ENCODE measurements at places on chromosomes 1 and 21.
A peak's percentile ranks its signal among the peaks of the same experiment; 100 is the strongest.

GRCh38 chr1:207812778-207813511, 61.1 kb downstream of the CD46 start:
- no peak for DNase-seq

GRCh38 chr1:55869065-55869464, 653.9 kb upstream of the USP24 start:
- no peak for DNase-seq

DNA sequence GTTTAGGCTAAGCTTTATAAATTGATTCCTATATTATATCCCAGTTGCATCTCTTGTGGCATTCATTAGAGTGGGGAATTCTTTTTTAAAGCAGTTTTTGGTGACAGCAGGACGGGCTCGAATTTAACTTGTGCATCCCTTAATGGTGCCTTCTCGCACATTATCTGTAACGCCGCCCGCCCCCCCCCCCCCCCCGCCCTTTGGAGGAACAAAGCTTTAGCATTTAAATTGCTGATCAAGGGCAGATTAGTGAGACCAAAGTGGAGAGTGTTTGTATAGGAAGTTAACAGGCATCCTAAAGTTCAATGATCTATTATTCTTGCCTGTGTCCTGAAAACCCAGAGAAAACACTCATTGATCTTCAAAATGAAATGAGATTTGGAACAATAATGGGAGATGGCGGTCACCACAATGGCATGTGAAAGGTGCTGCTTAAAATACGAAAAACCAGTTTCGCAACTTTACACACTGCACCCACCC, 2.2 kb downstream of the LMO4 start:
- no peak for DNase-seq

DNA sequence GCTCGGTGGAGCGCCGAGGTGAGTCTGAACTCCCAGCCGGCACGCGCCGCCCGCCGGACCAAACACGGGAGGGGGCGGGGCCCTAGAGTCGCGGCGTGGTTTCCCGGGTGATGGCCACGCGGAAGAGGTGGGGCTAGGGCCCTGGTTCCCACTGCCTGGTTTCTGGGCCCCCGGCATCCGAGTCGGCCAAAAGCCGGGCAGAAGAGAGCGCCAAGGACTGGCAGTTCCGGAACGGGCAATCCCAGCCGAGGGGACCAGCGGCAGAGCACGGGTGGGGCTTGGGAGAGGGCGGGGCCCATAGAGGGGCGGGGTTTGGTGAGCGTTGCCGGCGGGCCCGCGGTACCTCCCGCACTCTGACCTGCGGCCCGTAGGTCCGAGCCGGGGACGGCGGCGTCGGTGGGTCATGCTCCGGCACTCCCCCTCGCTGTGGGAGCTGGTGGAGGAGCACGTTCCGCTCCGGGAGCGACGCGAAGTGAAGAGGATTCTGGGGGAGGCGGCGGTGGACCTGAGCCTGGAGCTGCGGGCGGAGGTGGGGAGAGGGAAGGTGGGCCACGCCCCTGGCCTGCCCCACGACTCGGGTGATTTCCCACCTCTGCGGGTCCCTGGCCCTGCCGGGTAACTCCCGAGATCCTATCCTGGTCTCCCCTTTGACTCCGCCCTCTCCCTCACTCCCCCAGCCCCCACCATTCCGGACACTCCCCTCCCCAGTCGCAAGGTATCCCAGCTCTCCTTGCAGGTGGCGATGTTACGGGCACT, at the start of gene CCDC24:
Gene CCDC24, plus strand, starts transcription at position 124 of the 756 bp plus-strand sequence. Its CDS starts 280 bp downstream, at position 404.
- DNase-seq = peak; percentile 77

GRCh38 chr1:229623225-229623624, 2.7 kb downstream of the TAF5L start:
- DNase-seq = no peak

DNA sequence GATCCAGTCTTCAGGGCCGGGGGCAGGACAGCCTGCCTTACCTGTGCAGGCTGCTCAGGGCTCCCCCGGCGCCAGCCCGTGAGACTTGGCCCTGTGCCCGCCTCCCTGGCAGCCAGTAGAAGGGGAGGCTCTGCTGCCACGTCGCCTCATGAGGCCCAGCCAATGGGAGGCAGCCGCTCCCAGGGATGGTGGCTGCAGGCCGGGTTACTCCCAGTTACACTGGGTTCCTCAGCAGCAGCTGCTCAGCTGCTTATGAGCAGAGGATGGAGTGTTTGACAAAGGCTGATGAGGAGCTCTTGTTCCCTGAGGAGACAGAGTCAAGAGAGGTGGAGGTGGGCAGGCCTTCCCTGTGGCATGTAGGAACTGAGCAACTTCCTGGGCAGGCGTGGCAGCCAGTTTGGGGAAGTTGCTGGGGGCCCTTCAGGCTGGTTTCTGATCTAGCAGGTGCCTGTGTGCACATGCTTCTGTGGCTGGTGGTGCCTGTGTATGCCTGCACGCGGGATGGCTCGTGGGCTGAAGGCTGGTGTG, 5.5 kb downstream of the MFSD2A start:
- no peak for DNase-seq

DNA sequence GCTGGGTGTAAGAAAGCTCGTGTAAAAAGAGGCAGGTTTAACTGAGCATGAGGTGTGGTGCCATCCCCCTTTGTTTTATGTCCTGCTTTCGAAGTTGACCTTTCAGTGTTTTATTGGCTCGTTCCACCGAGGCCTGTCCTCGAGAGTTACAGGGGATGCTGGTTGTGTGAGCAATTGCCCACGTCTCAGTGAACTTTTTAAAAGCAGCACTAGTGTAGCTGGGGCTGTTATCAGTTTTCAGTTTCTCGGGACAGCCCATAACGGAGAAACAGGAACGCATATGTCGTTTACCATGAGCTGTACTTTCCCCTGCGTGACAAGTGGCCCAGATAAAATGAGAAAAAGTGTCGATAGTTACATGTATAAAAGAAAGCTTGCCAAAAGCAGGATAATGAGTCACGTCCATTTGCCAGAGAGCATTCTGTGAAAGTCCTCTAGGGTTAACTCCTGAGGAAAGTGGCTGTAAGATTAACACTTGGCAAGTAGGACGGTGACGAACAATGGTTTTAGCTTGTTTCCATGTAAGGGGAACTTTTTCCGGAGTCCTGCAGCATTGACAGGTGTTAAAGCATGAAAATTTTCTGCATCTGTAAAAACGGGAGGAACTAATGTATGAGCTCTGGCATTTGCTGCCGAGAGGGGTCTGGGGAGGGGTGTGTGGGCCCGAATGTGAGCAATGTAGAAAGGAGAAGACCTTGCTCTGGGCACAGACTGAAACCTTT, 7.8 kb upstream of the LRRC47 start:
- DNase-seq = no peak

- no peak for DNase-seq
These were observed 14.6 kb upstream of the PRRC2C start for GRCh38 chr1:171470726-171471125.

DNA sequence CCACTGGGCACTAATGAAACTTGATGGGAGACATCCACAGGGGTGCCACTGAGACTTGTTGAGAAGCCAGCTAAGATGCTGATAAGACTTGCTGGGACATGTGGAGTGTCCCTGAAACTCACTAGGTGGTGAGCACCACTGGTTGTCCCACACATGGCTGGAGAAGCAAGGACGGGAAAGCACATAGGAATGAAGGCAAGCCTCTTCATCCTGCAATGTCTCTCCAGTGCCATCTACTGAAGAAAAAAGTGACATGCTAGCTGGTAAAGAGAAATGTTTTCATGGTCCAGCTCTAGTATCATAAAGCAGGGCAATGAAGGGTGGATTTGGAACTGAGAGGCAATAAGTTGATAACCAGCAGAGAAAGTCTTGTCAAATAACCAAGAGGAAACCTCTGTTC, 283.0 kb downstream of the PAPPA2 start:
- DNase-seq = no peak

DNA sequence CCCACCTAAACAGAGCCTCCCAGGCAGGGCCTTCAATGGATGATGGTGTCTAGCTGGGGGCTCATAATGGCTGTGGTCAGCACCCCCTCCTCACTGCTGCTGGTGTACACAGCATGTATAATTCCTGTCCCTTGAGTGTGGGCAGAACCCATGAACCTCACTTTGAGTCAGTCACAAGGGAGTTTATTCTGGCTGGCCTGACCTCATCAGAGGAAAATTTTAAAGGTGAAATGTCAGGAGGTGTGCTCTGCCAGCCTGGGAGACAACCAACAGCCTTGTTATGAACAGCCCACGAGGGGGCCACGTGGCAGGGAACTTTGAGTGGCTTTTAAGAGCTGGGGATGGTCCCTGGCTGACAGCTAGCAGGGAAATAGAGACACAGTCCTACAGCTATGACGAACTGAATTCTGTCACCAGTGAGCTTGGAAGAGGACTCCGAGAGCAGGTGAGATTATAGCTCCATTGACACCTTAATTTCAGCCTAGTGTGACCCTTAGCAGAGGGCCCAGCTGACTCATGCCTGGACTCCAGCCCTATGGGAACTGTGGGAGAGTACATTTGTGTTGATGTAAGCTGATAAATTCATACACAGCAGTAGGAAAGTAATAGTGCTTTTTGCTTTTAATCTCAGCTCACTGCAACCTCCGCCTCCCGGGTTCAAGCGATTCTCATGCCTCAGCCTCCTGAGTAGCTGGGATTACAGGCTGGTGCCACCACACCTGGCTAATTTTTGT, 73.5 kb upstream of the RUNX3 start:
- no peak for DNase-seq

- DNase-seq = no peak
These were observed 29.9 kb downstream of the CHML start for GRCh38 chr1:241610056-241610815.

GRCh38 chr1:93620172-93620840, 61.3 kb downstream of the BCAR3 start:
- DNase-seq = no peak

GRCh38 chr1:184186167-184186566, 134.6 kb downstream of the TSEN15 start:
- no peak for DNase-seq

GRCh38 chr1:169474302-169474995, 11.3 kb downstream of the SLC19A2 start:
- no peak for DNase-seq

DNA sequence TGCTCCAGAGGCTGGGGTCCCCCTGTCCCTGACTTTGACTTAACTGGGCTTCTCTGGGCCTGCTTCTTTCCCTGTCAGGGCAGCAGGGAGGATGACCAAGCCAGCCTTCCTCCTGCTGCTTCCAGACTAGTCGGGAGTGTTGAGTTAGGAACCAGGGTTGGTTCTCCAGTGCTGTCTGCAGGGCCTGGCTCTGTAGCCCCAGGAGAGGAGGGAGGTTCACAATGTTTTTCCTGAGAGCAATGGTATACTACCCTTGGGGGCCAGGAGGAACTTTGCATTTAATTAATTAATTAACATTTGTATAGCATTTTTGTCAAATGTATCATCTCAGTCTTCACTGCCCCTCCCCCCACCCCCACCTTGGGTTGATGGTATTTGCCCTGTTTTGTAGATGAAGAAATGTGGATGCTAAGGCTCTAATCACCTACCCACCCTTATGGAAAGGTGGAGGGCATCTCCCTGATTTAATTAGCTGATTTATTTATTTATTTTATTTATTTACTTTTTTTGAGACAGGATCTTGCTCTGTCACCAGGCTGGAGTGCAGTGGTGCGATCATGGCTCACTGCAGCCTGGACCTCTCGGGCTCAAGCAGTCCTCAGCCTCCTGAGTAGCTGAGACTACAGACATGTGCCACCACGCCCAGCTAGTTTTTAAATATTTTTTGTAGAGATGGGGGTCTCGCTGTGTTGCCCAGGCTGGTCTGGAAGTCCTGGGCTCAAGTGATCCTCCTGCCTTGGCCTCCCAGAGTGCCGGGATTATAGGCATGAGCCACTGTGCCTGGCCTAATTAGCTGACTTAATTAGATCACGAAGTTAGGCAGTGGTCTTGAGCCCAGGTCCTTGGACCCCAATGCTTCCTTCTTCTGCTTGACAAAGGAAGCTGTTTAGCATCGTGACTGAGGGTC, 6.6 kb downstream of the H6PD start:
- DNase-seq = no peak

DNA sequence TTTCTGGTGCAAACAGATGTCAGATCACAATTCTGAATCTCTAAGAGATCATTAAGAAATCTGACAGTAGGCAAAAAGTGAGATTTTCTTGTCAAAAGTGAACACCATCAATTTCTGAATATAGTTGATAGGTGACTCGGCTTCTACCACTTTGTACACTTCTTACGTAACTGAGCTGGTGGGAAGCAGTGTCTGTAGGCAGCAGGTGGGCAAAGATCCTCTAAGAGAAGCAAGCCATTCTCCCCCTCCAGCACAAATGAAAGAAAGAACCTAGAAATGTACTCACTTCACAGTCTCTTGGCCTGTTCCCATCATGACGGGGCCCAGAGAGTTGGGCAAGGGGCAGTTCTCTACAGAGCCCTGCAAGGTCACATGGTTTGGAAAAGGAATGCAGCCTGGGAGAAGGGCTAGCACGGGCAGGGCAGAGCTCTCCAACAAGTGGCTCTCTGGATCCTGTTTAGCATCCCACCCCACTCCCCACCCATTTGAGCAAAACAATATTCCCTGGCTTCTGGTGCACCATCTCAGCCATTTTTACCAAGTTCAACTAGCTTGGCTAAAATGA, 412.6 kb downstream of the LTN1 start:
- DNase-seq = no peak

- DNase-seq = no peak
These were observed 182.7 kb upstream of the PTBP2 start for GRCh38 chr1:96538883-96539282.

- DNase-seq = no peak
These were observed 419 bp upstream of the TSEN15 start for GRCh38 chr1:184051138-184051484.

- no peak for DNase-seq
These were observed 103.6 kb downstream of the SPAG17 start for GRCh38 chr1:118081387-118081786.

GRCh38 chr1:8217011-8217711, 100.8 kb upstream of the SLC45A1 start:
- no peak for DNase-seq
